Activated CD8-positive, alpha-beta memory T cell treated with anti-CD3 and anti-CD28 coated beads, Interleukin-2, amount 50 U/mL, for 4 hours (primary cell): ENCODE measurements at places on chromosomes 3 and 15.

DNA sequence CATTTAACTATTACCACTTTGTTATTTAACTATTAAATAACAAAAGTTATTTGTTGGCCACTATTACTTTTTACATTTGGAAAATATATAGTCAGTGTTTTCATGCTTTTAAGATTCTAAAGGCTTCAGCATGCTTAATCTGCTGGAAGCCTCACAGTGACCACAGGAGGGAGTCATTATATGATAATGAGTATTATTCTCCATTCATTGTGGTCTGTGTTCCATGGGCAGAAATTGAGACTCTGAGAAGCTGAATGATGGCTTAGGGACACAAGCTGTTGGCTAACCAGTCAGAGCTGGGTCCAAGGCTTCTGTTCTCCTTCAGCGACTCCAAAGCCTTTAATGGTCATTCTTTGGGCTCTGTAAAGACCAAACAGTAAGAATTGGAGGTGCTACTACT is 64.7 kb downstream of the BFSP2 start:
- DNase-seq: no peak

DNA sequence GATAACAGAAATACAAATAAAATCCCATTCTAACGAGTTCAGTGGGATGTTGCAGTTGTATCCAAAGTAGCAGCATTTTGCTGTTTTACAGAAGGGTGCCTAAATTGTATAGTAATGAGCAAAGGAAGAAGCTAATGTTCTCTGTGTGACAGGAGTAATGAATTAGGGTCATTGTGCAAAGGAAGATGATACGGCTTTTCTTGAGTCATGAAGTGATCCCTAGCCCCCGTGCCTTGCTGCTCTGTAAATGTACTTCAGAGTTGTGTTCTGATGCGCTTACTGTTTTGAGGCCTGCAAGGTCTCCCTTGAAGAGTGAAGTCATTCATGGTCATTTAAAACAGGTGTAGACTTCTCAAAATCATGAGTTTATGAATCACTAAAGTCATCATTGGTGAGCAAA is 37.9 kb downstream of the ATP1B3 start:
- DNase-seq: no peak

- DNase-seq: peak; percentile 34
Measured at GRCh38 chr3:184380185-184380626, 352 bp downstream of the CHRD start.

DNA sequence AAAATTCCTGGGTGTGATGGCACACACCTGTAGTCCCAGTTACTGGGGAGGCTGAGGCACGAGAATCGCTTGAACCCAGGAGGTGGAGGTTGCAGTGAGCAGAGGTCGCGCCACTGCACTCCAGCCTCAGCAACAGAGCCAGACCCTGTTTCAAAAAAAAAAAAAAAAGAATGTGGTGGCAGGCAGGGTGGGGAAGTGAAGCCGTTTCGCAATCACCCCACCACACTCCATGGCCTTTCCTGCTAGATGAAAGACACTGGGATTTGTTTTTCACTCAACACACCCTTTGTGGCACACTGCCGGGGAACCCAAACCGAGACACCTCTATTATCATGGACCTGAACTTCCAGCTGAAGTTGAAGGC is 172.4 kb upstream of the IQSEC1 start:
- DNase-seq: no peak

DNA sequence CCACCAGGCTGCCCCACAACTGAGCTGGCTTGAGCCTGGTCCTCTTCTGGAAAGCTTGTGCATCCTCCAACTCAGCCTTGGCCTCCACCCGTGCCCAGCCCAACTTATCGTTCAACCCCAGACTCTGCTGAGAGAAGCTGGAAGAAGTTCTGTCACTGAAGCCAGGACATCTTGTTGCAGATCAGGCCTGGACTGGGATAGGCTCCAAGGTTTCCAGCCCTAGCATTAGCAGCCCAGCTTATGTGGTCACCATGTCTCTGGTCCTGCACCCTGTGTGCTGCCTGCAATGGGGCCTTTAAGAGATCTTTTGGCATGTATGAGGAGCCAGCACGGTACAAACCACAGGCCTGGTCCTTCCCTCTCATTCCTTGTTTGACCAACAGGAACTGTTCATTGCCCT is 15.2 kb upstream of the CAMP start:
- no peak for DNase-seq

GRCh38 chr3:122688996-122689395 is 8.4 kb downstream of the PARP14 start:
- no peak for DNase-seq

GRCh38 chr15:43911235-43911781 is 84.5 kb downstream of the WDR76 start:
- DNase-seq: no peak

DNA sequence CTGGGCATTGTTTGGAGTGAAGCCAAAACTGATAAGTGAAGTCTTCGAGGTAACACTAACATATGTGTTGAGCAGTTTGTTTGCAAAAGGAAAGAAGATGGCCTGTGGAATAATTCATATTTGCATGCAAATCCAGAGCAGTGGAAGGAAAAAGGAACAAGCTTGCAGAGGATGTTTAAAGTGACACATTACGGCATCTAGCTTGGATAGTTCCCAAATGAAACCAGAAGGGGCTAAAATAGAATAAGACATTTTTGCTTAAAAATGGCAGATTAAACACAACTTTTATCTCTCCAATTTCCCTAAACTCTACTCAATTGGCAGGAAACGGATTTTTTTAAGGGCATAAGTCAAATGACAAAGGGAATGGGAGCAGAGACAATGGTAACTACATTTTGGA is 25.4 kb upstream of the RYK start:
- DNase-seq: no peak

DNA sequence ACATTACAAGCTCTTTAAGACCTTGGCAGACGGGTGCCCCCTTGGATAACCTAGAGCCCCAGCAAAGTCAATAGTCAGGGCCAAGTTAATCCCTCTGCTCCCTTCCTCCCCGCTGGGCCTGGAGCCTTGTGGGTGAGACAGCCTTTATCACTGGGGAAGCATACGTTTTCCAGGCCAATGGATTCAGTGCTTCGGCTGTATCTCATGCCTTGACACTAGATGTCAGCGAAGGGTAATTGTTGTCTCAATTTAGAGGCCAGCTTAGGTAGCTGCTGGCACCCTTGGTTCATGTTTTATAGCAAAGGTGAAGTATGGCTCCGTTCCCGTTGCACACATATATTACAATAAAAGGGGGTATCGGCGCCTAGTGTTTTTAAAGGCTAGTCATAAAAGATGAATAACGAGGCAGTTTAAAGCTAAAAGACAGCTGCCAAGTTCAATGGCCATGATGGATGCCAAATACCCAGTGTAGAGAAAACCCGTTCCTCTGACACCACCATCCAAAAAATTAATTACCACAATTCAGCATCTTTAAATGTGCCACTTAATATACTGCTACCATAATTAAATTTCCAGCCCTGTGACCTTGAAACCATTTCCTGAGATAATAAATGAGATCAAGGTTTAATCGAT is 52.3 kb upstream of the BNIP2 start:
- DNase-seq: no peak

DNA sequence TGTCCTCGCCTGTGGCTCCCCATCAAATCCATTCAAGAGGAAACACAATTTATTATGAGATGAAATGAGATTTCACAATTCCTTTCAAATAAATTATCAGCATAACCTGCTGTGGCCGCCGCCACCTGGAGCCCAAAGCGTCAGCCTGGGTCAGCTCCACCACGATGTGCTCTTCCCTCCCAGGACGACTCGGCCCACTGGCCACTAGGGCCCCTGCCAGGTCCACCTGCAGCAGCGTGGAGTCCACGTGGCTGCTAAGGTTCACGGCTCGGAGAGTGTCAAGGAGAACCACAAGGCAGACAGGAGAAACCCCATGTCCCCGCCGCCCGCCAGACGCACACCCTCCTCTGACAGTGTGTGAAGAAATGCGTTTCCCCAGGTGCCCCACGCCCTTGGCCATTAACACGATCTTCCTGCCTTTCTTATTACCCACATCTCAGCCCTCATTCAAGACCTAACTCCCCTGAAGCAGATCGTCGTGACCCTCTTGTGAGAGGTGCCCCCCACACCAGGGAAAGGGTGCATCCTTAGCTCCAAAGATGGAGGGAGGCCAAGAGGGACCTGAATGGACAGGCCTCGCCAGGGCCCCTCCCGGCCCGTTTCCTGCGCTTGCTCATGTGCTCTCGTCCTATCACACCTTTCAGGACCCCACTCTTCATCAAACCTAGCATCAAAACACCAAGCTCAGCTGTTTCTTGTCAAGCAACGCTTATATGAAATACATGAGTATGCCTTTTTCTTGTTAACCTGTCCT is 80.6 kb downstream of the OCA2 start:
- DNase-seq: no peak

DNA sequence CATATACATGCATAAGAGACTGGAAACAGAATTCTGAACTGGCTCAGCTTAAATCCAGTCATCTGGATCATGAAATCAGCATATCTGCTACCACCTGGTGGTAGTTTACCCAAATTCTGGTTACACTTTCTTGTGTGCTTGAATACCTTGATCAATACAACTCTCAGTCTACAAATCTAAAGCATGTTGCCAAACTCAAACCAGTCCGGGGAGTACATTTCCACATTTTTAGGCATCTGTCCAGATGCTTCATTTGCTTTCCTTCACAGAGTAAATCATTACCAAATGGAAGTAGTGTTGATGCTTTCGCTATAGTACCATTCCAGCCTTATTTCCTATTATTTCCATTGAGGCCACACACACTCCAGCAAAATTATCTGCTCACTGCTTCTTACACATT is 126.4 kb downstream of the P2RY1 start:
- DNase-seq: no peak

DNA sequence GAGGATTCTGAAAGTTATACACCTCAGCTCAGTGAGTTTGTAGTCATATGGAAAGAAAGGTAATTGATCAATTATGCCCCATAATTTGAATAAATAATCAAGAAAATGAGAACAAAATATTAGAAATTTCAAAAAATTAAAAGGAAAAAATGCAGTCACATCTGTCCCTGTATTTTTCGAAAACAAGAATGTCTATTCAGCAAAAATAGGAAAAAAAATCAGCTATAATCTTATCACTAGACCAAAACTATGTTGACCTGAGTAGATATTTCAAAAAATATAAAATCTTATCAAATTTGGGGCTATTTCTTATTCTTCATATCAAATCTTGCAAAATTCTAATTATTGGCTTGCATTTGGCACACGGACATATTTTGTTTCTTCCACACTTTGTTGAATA is 501.2 kb upstream of the CNTN3 start:
- no peak for DNase-seq

DNA sequence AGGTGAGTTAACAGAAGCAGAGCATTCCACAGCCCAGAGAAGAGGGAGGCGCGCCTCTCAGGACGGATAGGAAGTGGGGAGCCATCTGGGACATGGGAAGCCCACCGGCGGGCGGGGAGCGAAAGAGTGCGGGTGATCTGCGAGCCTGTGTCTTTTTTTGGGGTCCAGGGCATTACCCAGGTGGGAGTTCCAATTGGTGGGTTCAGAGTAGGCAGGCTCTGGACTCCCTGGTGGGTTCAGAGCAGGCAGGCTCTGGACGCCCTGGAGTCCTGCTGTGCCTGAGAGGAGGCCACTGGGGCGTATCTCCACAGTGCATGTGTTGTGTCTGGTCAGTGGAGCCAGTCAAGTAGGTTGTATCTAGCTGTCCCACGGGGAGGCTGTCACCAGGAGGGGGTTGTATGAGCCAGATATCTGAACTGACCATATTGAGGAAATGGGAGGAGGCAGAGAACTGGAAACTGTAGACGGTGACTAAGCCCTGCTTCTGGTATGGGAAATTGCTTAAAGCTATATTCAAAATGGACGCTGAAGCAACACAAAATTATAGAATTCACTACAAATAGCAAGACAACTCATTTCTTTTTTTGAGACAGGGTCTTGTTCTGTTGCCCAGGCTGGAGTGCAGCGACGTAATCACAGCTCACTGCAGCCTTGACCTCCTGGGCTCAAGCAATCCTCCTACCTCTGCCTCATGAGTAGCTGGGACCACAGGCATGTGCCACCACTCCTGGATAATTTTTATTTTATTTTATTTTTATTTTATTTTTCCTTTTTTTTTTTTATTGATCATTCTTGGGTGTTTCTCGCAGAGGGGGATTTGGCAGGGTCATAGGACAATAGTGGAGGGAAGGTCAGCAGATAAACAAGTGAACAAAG is 34.5 kb upstream of the CHST2 start:
- no peak for DNase-seq

DNA sequence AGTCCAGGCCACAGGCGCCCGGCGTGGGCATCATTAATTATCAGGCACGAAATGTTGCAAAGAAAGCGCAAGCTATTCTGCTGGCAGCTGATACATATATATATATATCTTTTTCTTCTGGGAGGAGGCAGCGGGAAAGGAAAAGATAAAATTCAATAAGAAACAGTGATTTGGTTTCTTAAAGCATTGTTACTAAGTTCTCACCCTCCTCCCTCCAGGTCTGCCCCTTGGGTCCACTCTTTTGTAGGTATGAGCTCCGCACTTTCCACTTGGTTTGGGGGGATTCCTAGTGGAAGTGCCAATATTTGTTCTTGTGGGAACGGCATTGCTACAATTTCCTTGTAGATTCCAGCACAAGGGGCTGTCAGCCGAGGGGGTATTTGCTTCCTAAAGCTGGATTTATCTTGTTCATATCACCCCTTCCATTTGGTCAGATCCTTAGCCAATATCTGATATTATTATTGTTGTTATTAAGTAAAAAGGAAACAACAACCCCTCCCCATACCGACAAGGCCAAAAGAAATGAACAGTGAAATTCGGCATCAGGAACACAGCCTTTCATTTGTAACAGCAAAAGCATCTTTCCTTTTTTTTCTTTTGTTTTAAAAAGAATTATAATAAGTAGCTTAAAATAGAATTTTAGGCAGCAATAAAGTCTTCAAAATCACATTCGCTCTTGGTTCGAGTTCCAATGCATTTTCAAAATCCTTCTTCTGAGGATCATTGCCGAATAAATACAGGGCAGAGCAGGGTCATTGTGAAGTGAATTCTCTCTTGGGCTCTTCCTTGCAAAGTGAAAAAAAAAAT is 15.6 kb downstream of the ZIC1 start:
- no peak for DNase-seq

DNA sequence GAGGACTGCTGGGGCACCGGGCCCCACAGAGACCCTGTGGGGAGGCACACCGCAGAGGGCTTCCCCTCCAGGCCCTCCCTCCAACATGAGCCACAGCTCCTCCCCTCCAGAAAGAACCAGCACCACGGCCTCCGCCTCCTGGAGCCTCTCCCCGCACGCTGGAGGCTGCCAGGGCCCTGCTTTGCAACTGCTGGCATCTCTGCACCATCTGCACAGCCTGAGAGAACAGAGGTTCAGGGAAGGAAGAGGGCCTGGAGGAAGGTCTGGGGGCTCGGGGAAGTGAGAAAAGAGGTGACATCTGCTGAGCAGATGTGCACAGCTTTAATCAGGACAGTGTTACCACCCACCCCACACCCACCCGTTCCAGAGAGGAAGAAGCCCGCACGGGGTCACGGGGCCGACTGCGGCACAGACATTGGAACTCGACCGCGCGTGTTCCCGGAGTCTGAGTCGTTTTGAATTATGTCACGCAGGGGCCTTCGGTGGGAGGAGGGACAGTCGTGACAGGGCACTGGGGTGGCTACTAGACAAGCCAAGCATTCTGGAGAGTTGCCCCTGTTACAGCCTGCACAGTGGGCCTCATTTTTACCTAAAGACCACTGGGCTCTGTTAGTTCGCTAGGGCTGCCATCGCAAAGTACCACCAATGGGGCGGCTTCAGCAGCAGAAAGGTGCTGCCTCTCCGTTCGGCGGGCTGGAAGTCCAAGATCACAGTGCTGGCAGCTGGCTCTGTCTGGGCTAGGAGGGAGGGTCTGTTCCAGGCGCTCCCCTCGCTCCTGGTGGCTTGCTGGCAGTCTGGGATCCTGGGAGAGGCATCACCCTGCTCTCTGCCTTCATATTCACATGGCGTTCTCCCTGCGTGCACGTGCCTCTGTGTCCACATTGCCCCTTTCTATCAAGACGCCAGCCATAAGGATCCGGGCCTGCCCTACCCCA is 194.8 kb downstream of the XXYLT1 start:
- no peak for DNase-seq
